ENCODE measurements at places on chromosomes 16 and 17.

DNA sequence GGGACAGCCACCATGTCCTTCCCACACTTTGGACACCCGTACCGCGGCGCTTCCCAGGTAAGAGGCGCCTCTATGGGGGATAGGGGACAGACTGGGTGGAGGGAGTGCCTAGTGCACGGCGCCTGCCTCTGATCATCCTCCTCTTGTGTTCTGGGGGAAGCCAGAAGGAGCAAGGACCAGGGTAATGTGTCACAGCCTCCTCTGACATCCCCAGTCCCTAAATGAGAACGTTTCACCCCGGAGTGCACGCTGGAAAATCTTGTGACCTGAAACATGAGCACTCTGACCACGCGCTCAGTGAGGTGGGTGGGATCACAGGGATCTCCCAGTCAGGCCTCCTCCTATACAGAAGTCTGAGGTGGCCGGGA lies 1.1 kb downstream of the IRX6 start:
- DNase-seq, result no peak

DNA sequence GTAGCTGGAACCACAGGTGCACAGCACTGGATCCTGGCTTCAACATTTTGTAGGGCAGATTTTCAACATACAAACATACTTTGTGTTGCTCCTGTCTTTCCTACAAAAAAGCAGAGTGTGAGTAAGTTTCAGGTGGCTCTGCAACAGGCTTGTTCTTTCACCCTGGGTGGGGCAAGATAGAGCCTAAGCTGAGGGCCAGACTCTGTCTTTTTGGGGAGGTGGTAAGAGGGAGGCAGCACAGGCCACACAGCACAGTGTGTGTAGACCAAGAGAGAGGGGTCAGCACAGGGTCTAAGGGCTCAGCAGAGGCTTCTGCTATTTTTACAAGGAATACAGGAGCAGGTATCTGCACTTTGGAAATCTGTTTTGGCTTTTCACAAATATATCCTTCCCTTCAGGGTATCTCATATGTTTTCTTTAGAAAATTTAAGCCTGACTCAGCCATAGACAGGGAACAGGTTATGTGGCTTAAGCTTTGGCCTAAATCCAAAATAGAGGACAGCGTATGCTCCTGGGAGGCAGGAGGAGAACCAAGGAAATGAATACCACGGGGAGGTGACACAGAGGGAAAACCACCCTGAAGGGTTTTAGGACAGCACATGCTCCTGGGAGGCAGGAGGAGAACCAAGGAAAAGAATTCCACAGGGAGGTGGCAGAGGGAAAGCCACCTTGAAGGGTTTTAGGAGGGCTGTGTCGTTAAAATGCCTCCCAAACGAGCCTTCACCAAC lies 21.6 kb downstream of the EMC8 start:
- no peak for DNase-seq

DNA sequence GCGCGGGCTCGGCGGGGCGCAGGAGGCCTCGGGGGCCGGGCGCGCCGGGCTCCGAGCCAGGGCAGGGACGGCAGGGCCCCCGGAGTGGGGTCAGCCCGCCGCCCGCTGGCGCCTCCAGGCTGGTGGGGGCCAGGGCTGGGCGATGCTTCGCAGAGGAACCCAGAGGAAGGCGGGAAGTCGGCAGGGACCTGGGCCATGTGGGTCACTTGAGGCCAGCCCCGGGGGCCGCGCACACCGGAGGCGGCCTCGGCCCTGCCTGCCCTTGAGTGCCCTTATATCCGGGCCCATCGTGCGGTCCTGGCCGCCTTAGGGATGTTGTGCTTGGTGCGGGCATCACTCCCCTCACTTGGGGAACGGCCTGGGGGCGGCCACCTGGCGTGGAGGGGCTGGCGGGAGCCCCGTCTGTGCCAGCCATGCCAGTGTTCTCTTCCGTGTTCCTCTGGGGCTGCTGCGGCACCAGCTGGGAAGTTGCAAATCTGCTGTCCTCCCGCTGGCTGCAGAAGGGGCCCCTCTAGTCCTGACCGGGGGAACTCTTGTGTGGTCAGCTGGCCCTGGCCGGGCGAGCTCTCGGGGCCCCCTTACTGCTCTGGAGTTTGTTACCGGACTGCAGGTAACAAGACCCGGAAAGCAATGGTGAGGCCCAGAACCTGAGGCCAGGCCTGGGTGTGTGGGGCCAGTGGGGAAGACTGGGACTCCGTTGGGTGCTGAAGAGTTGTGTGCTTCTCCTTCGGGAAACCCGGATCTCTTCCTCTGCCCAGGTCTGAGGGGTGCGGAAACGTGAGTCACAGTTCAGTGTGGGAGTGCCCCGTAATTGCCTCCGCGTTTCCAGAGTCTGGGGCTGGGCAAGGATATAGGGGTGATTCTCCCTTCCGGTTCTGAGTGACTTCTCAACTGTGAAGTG lies 849 bp downstream of the CAPN15 start:
- DNase-seq, result peak; percentile 78

DNA sequence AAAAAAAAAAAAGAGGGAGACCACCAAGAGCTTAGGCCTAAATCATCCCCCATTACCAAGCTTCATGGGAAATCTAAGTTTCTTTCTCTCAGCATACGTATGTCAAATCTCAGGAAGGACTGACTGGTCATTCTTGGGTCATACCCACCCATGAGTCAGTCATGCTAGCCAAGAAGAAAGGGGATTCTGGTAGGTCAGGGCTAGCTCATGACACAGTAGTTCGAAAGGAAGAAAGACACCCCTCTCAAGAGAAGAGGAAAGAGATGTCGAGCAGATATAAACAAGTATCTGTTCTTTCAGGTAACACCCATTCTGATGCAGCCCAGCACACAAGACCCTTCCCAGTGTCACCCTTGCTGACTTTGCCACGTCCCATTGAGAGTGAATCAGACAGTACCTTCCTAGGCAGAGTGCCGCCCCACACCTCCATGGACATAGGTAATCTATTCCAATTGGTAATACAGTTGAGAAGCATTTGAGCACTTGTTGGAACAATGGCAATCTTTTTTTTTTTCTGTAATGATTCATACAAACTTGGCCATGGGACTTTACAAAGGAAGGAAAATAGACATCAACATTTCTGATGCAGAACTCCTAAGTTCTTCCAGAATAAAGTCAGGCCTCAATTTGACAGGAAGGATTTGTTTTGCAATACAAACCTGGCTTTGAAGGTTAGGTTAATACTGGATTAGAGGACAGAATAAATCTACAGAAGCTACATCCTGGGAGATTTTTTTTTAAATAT lies 38.2 kb downstream of the COPRS start:
- DNase-seq, result no peak

GRCh38 chr16:21663889-21664647 lies at the start of gene OTOA:
Gene OTOA, plus strand, starts transcription at chr16:21663968. Its CDS starts 14,547 bp downstream, at chr16:21678515.
- DNase-seq, result peak; percentile 27

Measured in hematopoietic multipotent progenitor cell treated with erythropoietin and hydrocortisone succinate and interleukin-3 and kit ligand, for 6 days (in vitro differentiated cells).